ENCODE measurements at places on chromosomes 1 and 21. TPM values are rescaled to one million over a fixed set of nuclear protein-coding genes. Genes with fewer than 3 reads are reported as not detected.

FNBP1L gene
- 27.2 TPM for total RNA-seq

RAB42 gene
- 2.7 TPM for total RNA-seq

CEP104 gene
- 15.7 TPM for total RNA-seq

OPTC gene
- total RNA-seq, result not detected

RSPH1 gene
- total RNA-seq, result 0.40 TPM

KRTAP10-4 gene
- total RNA-seq, result not detected

PTTG1IP gene
- 100 TPM for total RNA-seq

GJA4 gene
- total RNA-seq, result not detected

ADGRL4 gene
- total RNA-seq, result not detected

GREM2 gene
- 0.14 TPM for total RNA-seq

HFM1 gene
- total RNA-seq, result not detected

GON4L gene
- total RNA-seq, result 14.9 TPM

TTC34 gene
- 0.02 TPM for total RNA-seq

COL6A2 gene
- total RNA-seq, result 15.6 TPM

FAM72C gene
- total RNA-seq, result 5.4 TPM

IQGAP3 gene
- 15.3 TPM for total RNA-seq

PPIAL4G gene
- not detected for total RNA-seq

ST3GAL3 gene
- 2.5 TPM for total RNA-seq

SPRR4 gene
- not detected for total RNA-seq

LCE2C gene
- total RNA-seq, result not detected

RGSL1 gene
- not detected for total RNA-seq

KCNK1 gene
- total RNA-seq, result 20.7 TPM

ZNF683 gene
- not detected for total RNA-seq

KDF1 gene
- total RNA-seq, result 0.12 TPM

OR2T33 gene
- total RNA-seq, result not detected

CREG1 gene
- total RNA-seq, result 91.4 TPM

LCK gene
- not detected for total RNA-seq

SHISAL2A gene
- total RNA-seq, result 0.34 TPM

UBE2U gene
- total RNA-seq, result not detected

HP1BP3 gene
- 124 TPM for total RNA-seq

TTC22 gene
- not detected for total RNA-seq

TCHHL1 gene
- total RNA-seq, result not detected
